ENCODE measurements at places on chromosomes 5 and 9.
A peak's percentile ranks its signal among the peaks of the same experiment; 100 is the strongest.

DNA sequence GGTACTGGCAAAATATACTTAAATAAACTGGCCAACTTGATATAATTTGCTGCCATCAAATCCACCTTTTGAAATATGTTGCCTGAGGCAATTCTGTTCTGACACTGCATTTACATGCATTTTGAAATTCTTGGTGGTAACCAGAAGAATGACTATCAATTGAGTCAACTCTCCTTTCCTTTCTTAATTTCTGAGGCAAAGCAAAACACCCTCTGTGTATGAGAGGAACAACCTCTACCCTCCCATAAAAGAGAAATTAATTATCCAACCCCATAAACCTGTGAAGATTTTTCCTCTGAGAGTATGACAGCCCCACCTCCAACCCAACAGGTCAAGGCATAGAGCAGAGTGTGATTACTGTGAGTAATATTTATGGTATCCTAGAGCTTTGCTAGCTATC, 286.8 kb downstream of the NR2F1-AS1 start:
- no peaks in the 10 kb centered on the region for H3K4me1 ChIP-seq
- no peak overlapping the region for H3K27ac ChIP-seq
- H3K36me3 ChIP-seq, result no peaks in the 10 kb centered on the region
- no peak for DNase-seq

DNA sequence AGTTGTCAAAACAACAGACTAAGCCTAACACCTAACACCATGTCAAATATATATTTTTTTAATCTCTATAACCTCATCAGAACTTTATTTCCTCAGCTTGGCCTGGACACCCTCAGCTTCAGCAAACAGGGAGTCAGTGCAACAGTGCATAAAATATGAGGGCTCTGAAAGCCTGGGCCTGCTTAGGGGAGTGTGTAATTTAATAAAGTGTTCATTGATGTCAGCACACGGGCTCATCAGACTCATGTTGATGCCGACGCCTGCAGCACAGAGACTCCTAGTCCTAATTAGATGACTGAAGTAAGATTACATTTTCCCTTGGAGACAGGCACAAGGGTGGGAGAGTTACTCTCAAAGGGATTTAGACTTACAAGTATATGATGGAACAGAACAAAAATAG, 37.8 kb downstream of the CDH10 start:
- no peaks in the 10 kb centered on the region for H3K4me1 ChIP-seq
- no peak overlapping the region for H3K4me3 ChIP-seq
- H3K36me3 ChIP-seq, result no peaks in the 10 kb centered on the region
- DNase-seq, result no peak
- no peak overlapping the region for H3K27ac ChIP-seq

DNA sequence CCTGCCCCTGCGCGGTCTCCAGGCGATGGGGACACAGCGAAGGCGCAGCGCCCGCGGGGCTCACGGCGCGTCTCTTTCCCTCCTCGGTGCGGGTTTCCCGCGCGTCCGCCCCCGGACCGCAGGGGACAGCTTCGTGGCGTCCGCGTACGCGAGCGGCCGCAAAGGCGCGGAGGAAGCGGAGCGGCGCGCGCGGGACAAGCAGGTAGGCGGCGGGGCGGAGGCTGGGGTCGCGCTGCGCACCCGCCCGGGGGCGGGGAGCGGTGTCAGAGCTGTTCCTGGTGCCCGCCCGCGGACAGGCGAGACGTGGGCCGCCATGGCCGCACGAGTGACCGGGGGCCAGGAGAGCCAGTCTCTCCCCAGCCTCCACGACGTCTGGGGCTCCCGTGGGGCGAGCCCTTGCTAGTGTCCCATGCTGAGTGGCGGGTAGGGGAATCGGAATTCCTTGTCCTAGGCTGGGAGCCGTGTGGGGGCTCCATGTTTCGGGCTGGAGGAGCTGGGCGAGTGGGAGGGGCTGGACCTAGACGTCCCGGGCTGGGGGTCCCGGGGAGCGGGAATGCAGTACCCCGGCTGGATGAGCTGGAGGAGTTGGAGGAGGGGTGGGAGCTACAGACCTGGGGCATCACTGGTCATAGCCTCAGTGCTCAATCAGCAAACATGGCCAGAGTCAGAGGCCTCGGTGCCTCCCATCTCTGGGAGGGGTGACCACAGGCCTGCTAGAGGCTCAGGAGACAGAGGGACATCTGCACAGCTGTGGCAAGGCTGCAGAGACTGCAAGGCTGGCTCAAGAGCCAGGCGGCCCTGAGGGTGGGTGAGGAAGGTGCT, 968 bp downstream of the NKD2 start:
- no peak overlapping the region for H3K27ac ChIP-seq
- no peak for DNase-seq
- H3K4me3 ChIP-seq, result peak overlapping the region; percentile 60

DNA sequence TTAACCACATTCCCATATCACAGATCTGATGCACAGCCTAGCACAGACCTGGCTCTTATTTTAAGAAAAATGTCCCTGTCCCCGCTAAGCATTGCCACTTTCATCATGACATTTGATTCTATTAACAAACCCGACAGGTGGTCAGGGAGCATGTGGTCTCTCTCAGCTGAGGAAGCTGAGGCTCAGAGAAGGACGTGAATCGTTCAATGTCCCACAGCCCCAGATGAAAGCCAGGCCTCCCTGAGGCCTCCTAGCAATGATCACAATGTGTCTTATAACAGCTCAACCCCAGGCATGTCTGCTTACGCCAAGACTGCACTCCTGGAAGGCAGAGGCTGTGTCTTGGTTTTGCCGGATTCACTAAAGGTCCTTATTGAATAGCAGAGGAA, 10.4 kb upstream of the CRB2 start:
- no peak for DNase-seq
- H3K4me3 ChIP-seq, result no peak overlapping the region
- H3K27me3 ChIP-seq, result no peaks in the 10 kb centered on the region
- H3K4me1 ChIP-seq, result peaks cover 15% of the 10 kb centered on the region
- H3K36me3 ChIP-seq, result no peaks in the 10 kb centered on the region
- no peak overlapping the region for H3K27ac ChIP-seq

GRCh38 chr9:132969783-132970182, 8.7 kb upstream of the GFI1B start:
- no peaks in the 10 kb centered on the region for H3K36me3 ChIP-seq
- DNase-seq, result no peak
- H3K27me3 ChIP-seq, result peaks cover 9% of the 10 kb centered on the region
- H3K4me3 ChIP-seq, result no peak overlapping the region

DNA sequence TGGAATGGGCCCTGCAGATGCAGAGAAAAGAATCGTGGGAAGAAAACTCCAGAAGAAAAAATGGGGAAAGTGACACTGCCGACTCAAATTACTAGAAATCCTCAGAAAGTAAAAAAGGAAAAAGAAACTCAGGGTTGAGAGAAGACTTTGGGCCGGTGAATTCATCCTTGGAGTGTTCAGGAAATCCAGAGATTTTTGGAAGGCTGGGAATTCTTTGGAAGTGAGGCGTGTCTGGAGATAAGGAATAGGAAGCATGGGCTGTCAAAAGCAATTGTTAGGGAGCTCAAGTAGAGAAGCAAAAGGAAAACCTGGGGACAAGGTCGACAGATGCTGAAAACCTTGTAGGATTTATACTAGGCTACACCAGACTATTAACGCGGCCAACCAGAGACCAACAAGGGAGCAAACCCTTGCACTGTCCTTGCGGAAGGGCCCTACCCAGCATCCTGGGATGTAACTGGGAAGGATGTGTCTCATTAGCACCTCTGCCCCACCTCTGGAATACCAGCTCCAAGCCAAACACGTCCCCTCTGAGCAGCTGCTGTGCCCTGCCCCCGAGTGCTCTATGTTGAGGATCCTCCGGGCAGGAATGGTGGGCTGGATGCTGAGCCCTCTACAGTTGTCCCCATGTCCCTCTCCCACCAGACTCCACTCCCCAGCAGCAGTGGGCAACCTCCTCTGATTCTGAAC, 11.6 kb downstream of the DAB2IP start:
- H3K36me3 ChIP-seq, result no peaks in the 10 kb centered on the region
- H3K27ac ChIP-seq, result no peak overlapping the region
- no peak overlapping the region for H3K4me3 ChIP-seq

- no peaks in the 10 kb centered on the region for H3K4me1 ChIP-seq
- no peaks in the 10 kb centered on the region for H3K36me3 ChIP-seq
- H3K4me3 ChIP-seq, result no peak overlapping the region
- H3K27ac ChIP-seq, result no peak overlapping the region
Measured at GRCh38 chr5:17190242-17190778, 27.1 kb upstream of the BASP1 start.

DNA sequence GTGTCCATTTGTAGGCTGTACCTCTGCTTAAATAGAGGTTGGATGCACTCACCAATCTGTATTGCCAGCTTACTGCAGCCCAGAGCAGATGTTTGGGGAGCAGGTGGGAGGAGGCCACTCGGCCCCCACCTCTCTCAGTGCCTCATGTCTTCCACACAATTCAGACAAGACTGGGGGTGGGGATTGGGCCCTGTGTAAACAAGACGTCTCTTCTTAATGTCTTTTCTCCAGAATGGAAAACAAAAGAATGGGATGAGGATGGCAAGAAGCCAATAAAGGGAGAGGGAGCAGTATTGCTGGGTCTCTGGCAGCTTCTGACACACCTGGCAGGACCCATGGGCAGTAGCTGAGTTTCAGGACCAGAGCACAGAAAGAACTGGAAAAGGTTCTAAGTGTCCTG, 64.9 kb downstream of the SIL1 start:
- no peak overlapping the region for H3K27ac ChIP-seq
- H3K36me3 ChIP-seq, result peaks cover 11% of the 10 kb centered on the region
- H3K27me3 ChIP-seq, result no peaks in the 10 kb centered on the region
- no peak for DNase-seq

DNA sequence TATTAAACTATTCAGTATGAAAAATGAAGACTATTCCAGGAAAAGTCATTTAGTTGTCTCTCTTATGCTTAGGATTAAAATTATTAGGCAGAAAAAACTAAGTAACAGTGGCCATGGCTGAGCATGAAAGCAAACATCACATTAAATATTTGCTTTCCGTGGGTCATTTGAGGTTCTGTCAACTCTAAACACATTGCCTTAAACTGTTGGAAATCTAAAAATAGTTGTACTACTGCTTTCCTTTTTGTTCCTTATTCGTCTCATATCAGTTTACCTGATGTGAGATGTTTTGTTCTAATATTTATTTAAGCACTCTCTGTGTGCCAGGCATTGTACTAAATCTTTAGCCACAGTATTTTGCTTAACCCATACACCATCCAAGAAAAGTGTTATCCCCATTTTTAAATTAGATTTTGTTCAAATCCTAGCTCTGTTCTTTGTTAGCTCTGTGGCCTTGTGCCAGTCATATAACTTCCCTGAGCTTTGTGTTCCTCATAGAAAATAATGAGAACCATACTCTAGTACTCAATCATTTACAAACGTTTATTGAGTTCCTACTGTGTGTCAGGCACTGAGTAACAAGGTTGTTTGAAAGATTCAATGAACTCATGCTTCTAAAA, 18.7 kb upstream of the ZNF608 start:
- H3K27ac ChIP-seq, result no peak overlapping the region
- no peak overlapping the region for H3K4me3 ChIP-seq
- H3K36me3 ChIP-seq, result no peaks in the 10 kb centered on the region
- no peak for DNase-seq

DNA sequence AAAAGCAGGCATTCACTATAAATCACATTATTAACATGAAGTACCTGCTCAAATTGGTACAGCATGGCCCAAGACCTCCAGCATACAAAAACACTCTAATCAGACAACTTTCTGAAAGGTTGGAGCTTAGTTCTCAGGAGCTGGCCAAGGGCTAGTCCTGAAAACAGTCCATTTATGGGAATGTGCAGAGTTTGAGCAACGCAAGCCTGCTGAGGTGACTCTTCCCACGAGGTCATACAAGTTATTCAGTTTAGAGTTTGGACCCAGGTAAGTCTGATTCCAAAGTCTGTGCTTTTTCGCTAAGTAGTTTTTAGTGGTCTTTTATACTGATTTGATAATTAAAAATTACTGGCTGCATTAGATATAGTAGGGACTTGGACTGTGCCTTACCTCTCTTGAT, 52.6 kb downstream of the AP3S1 start:
- H3K27me3 ChIP-seq, result no peaks in the 10 kb centered on the region
- DNase-seq, result no peak
- H3K27ac ChIP-seq, result no peak overlapping the region

DNA sequence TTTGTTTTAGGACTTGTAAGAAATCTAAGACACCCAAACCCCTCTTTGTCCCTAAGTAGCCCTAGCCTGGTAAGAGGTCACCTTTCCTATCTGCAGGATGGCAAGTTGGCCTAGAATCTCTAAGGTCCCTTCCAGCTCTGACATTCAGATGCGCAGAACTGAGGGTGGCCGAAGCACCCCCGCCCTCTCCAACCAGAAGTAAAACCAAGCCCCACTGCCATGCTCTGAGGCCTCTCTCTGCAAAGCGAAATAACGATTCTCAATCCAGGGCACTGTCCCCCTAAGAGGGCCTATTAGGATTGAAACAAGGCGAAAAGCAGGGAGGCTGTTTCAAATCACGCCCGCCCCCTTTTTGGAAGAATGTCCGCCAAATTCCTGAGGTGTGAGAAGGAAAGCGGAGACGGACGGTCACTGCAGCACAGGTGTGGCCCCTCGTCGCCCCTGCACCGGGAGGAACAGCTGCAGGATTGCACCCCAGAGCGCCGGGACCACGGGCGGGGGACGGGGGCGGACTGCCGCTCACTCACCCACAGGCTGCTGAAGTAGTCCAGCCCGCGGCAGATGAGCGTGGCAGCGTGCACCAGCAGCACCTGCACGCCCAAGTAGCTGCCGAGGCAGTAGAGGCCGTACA, 824 bp downstream of the TMEM245 start:
- DNase-seq, result no peak
- H3K36me3 ChIP-seq, result no peaks in the 10 kb centered on the region
- peak overlapping the region; percentile 93 for H3K27ac ChIP-seq
- H3K4me1 ChIP-seq, result peaks cover 49% of the 10 kb centered on the region
- H3K4me3 ChIP-seq, result peak overlapping the region; percentile 90

DNA sequence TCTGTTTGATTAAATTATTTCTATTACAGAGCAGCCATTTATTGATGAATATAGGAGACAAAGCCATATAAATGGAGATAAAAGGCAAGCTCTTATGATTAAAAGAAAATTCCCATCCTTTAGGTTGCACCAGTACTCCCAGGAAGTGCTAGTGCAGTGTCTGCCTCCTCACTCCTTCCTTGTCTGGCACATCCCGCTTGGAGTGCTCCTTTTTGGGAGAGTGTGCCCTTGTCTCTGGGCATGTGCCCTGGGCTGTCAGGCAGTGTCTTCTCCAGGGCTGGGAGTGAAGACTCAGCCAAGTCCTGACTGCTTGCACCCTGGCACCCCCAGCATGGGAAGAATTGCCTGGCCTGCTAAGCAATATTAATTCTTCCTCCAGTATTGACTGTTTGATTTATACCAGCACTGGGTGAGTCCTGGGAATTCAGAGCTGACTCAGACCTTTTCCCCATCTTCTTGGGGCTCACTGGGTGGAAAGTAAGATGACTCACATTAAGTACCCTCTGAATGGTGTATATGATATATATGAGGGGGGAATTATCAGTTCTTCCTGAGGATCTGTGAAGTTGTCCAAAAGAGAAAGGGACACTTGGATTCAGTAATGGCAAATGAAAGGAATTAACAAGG, 62.1 kb downstream of the ZSWIM6 start:
- H3K4me3 ChIP-seq, result no peak overlapping the region
- no peak overlapping the region for H3K27ac ChIP-seq
- peaks cover 6% of the 10 kb centered on the region for H3K4me1 ChIP-seq
- H3K36me3 ChIP-seq, result peaks cover 15% of the 10 kb centered on the region
